ENCODE measurements at places on chromosomes 12 and 14.

- no peak for DNase-seq
These were observed 692.9 kb downstream of the BCL11B start for GRCh38 chr14:98579140-98579539.

DNA sequence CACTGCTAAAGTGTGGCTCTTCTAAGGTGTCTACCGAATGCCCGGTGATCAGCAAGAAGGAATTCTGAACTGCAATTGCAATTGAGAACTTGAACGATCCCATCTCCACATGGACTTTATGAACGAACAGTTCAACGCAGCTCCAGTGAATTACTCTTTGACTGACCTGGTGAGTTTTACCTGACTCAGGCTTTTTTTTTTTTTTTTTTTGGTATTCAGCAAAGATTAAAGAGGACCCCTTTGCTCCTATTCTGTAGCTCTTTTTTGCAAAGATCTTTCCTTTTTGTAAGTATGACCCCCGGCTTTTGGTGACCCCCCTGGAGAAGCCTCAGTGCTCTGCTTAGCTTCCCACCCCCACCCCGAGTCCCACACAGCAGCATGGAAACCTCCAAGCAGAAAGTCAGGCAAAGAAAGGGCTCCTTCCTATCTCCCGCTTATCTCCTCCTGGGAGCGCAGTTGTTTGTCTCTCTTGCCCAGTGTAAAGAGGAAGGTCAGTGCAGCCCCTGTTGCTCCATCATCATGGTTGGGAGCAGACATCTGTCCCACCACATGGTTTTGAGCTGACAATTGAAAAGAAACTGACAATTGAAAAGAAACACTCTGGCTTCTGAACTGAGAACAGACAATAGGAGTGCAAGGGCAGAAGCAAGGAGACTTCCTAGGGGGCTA is 72.1 kb upstream of the DIO3 start:
- no peak for DNase-seq

DNA sequence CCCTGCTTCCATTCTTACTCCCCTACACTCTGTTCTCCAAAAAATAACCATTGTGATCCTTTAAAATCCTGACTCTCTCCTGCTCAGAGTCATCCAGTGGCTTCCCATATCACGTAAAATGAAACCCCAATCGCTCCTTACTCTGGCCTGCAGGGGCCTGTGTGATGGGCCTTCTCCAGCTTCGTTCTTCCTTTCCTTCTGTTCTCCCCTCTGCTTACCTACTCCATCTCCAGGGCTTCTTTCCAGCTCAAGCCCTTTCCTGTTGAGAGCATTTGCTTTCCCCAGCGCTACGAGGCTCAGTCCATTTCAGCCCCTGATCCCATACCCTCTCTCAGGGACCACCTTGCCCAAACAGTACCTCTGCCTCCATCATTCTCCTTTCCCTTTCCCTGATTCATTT is 144.4 kb upstream of the ARHGAP5 start:
- no peak for DNase-seq

DNA sequence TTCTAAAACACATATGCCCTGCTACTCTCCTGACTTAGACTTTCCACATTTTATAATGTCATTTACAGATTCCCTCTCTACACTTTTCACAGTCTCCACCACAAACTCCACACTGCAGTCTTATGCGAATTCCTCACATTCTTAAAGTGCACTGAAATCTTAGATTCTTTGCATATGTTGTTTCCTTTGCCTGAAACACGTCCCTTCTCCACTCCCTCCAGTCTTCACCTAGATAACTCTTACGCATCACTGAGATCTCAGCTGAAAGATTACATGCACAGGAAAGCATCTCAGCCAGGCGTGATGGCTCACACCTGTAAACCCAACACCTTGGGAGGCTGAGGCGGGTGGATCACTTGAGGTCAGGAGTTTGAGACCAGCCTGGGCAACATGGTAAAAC is 3.8 kb upstream of the ARHGAP9 start:
- DNase-seq, result no peak

GRCh38 chr14:105489542-105490266 is 1.3 kb upstream of the TEDC1 start:
- peak; percentile 86 for DNase-seq

Measured in OCI-M1 (cell line).